ENCODE measurements at places on chromosomes 7 and 10.

DNA sequence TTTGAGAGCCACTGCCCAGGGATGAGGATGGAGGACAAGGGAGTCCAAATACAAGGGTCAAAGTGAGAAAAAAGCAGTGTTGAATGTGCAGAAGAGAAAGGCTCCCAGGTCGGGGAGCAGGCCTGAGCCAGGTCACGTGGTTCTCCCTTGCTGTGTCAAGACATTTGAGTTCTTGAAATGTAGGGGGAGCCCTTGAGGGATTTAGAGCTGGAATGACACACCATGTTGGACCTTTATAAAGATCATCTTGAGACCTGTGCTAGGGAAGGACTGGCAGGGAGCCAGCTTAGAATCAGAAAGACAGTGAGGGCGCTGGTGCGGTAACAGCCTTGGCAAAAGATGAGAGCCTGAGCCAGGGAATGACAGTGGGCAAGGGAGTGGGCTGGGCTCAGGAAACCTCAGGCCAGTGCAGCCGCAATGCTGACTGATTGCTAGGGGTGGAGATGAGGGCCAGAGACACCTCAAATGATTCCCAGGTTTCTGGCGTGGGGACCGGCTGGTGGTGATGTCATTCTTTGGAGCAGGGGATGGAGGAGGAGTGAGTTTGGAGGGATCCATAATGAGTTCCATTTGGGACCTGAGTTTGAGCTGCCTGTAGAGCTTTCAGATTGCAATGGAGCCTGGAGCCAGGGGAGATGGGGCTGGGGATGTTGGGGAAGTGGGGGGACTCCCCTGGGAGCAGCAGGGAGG is 120.1 kb downstream of the PTPN20 start:
- DNase-seq: no peak

DNA sequence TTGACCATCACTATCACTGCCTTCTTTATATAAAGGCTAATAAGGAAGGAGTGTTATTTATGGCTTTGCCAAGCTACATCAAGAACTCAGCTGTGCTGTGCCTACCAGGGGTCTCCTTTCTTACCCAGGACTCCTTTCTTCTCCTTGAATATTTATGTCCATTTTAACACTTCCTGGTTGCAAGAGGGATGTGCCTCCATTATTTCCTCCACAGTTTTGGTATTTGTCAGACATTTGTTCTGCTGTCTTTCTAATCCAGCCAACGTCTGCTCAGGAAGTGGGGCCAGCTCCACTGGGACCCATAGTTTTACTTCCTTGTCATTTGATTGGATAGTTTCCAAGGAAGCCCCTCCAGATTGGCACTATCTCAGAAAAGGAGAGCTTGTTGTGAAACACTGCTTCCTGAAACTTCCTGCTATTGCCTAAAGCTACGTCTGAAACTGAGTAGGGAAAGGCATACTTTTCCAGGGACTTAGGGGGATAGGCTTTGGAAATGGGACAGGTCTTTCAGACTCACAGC is 6.6 kb upstream of the STRIP2 start:
- DNase-seq: no peak

DNA sequence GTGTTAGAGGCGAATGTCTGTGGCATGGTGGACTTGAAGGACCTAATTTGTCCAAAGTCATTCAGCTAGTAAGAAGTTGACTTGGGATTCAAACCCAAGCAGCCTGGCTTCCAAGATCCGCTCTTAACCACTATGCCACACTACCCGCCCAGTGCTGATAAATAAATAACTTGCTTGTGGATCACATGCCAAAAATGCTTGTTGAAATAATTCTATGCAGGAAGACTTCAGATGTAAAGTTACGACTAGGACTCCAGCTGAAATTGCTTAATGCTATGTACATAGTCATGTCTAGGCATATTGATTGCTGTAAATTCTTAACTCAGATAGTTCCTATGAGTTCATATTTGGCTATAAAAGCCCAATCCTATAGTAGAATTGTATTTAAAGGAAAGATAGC is 76.0 kb downstream of the PLXDC2 start:
- no peak for DNase-seq

DNA sequence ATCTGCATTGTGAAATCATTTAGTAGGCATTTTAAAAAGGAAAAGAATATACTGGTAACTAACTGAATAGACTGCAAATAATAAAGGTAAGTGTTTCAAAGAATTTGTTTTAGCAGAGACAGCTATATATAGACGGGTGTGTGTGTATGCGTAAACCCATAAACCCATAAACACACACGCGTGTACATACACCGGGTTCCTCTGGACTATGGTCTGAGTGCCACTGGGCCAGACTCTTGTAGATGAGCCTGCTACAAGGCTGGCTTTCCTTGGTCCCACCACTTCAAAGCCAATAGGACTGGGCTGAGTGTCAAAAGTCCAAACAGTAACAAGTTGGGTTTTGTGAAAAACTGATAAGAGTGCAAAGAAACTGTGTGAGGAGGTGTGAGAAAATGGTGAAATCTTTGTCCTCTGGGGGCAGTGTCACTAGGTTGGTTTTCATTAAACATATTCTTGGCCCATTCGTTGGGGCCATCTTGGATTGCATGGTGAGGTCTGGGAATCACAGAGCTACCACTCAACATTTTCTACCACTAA is 39.8 kb downstream of the GNA12 start:
- no peak for DNase-seq

DNA sequence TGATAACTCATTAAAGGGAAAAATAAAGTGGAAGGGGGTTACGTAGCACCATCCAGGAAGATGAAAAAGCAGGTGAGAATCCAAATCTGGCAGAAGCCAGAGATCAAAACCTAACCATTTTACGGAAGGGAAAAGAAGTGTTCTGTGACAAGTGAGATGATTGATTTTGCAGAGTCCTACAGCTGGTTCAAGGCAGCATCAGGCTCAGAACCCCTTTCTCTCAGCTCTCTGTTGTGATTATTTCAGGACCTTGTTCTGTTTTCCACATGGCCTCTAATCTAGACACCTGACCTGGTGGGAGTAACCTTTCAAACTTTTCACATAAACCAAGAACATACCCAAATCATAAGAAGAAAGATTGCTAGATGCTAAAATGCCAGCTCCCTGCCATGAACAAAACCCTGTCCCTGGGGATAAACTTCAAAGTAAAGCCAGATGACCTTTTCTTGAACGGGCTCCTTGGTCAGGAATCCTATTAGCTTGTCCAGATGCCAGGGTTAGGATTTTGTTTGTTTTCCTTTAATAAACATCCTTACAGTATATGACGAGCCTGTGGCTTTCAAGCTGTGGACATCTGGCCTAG is 5.9 kb downstream of the DUSP5 start:
- no peak for DNase-seq

GRCh38 chr10:30282221-30282620 is 66.9 kb downstream of the MTPAP start:
- no peak for DNase-seq

DNA sequence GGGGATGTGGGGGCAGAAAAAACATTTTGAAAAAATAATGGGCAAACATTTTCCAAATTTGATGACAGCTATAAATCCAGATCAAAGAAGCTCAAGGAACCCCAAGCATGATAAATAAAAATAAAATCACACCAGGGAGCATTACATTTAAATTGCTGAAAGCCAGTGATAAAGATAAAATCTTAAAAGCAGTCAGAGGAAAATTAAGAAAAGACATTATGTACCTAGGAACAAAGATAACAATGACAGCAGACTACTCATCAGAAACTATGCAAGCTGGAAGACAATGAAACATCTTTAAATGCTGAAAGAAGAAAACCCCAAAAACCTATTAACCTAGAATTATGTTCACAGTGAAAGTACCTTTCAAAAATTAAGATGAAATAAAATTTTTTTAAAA is 23.3 kb downstream of the NEUROG3 start:
- DNase-seq: no peak

DNA sequence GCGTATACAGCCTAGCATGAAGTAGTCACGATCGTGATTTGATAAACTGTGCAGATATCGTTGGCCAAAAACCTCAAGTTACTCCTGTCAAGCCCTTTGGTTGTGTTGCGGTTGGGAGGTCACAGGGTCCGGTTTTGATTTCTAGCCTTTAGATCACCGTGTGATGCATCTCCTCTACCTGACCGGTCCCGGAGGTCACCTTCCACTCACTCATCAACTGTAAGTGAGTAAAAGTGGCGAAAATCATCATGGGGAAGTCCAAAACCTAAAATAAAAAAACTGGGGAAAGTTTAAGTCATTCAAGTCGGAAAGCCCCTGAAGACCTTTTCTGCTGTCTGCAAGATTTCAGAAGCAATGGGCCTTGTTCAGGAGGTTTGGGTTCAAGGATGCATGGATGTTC is 62.8 kb downstream of the ADARB2 start:
- DNase-seq: no peak

DNA sequence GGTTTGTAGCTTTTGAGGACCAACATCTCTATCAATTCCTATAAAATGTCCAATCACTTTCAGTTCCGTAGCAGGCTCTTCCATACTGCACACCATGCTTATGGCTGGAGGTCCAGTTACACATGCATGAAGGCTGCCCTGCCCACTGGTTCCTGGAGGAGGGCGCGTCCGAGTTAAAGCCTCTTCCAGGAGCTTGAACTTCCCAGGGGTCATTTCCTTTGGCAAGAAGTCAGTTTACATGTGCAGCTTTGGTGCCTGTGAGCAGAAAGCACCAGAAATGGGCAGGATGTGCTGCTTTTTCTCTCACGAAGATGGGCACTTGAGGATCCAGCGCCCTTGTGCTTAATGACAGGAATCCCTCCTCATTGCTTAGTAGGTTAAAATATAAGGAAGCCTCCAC is 17.6 kb upstream of the PHYH start:
- no peak for DNase-seq

DNA sequence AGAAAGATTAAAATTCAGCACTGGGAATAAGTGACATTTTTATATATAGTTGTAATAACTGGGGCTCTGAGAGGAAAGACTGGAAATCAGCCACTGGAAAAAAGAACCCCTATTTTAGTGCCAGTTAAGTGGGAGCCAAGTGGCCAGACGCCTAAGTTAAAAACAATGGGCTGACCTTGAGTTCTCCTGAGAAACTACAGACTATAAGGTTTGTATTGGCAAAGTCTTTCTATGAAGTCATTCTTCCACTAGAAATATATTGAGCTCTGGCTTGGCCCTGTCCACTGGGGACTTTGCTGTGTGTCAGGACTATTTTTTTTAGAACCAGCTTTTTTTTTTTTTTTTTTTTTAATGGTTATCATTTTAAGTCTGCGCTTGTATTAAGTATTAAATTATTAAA is 210.6 kb upstream of the FZD8 start:
- no peak for DNase-seq

DNA sequence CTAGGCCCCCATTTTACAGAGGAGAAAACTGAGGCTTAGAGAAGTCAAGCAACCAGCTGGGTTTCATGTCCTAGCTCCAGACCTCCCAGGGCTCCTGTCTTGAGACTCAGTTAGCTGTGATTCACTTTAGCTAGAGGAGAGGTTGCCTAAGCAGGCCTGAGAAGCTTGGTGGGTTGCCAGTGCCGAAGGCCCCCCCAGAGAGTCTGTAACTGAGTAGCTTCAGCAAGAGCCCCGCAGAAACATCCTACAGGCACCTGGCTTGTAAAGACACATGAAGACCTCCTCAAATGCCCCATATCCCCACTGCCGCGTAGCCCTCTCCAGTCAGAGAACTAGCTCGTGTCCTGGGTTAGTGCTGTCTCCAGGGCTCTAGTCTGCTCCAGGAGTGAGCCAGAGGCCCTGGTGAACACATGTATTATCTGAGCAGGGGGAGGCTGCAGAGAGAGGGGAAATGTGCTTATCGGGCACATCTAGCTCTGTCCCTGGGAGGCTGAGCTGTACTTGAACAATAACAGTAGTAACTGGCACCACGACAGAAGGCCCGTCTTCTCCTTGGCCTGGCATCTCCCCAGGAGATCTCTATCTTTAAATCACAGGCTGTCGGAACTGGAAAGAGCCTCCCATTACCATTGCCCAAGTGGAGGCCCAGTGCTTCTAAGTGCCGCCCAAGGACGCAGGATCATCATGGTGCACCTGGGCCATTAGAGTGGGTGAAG is 28.9 kb downstream of the UNC5B start:
- DNase-seq: no peak

DNA sequence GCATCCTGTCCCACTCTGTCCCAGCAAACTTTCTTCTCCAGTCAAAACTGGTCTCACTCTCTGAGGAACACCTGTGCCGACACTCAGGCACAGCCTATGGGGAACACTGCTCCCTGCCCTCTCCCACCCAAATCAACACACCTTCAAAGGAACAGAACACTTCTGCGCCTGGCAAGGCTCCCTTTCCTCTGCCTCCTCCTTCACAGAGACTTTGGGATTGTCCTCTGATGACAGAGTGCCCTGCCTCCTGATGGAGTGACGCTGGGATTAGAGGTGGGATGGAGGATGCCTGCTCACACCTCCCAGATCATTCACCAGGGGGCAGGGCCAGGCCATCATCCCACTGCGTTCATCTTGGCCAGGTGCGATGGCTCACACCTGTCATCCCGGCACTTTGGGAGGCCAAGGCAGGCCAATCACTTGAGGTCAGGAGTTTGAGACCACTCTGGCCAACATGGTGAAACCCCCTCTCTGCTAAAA is 26.5 kb downstream of the KLF6 start:
- no peak for DNase-seq

- DNase-seq: no peak
These were observed 47.7 kb downstream of the ZNF277 start for GRCh38 chr7:112254156-112254555.

DNA sequence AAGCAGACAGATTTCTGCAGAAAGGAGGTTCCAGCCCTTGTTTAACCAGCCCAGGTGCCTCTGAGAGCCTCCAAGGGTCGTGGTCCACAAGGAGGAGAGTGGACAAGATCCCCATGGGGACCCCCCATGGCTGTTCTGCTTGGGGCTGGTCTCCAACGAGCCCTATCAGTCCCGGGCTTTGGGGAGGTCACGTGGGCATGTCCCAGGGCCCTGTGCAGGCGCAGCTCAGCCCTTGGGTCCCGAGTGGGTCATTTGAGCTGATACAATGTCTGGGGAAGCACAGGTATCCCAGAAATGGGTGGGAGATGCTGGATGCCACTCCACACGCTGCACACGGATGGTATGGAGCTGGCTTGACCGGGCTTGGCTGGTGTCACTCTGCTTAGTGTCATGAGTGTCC is 57.8 kb downstream of the NPTX2 start:
- DNase-seq: no peak

- no peak for DNase-seq
These were observed 57.3 kb upstream of the SMIM30 start for GRCh38 chr7:113175525-113176104.

- no peak for DNase-seq
These were observed 108.3 kb downstream of the BUB3 start for GRCh38 chr10:123262456-123262855.

GRCh38 chr10:101003639-101004206 is 4.1 kb downstream of the LZTS2 start:
- no peak for DNase-seq

DNA sequence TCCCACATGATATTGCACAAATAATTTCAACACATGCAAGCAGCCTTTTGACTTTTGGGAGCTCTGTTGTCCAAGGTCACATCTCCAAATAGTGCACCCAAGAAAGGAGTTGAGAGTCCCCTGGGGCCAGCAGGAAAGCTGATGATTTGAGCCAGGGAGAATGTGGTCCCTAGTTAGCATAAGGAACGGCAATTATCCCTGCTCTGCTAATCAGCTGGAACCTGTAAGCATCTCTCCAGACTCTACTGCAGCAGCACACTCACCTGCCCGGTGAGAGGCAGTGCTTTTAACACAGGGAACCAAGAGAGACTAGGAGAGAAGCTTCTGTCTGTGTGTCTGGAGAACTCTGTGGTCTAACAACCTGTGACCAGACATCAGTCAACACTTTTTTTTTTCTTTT is 17.0 kb downstream of the TRPV5 start:
- no peak for DNase-seq

Measured in activated T-helper 1 cell treated with Interleukin-2 at 50 U/mL for 16 hours (primary cell).